ENCODE measurements at places on chromosomes 7 and 10.

- no peak for DNase-seq
These were observed 11.1 kb downstream of the PKD1L1 start for GRCh38 chr7:47937065-47937687.

GRCh38 chr10:48667960-48668590 is 16.6 kb upstream of the WDFY4 start:
- no peak for DNase-seq

DNA sequence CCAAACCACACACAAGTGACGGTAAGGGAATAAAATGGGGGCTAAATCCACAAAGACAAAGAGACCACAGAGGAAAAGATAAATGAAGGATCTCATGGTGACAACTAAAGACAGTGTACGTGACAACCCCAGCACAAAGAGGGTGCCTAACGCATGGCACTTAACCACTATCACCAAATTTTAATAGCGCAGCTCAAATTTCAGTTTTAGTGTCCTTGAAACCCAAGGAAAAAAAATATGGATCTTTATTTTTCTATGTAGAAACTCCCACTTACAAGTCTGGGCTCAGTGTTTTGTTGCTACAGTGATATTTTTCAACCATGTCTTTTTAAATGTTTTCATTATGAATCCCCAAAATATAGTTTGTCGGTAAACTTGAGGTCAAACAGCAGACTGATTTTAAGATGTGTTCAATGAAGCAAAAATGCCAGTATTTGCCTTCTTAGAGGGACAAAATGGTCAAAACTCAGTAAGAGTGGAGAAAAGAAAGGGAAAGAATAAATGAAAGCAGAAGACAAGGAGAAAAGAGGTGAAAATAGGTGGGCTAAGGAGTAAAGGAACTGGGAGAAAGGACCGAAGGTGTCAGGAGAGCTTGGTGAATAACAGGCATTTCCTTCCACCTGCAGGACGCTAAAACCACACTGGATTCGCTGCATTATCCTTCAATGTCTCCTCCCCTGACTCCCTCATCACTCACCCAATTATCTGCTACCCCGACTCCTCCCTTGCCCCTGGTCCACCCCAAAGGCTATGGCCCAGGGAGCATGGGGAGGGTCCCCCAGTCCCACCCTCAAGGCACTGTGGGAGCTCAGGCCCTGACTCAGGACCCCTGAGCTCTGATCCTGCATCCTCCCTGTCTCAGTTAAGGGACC is 3.5 kb downstream of the ASB13 start:
- no peak for DNase-seq

GRCh38 chr10:61543831-61544230 is 90.7 kb upstream of the TMEM26 start:
- no peak for DNase-seq

- DNase-seq, result no peak
These were observed 52.5 kb upstream of the USP6NL start for GRCh38 chr10:11663763-11664555.
